ENCODE measurements at places on chromosomes 2 and 18.

DNA sequence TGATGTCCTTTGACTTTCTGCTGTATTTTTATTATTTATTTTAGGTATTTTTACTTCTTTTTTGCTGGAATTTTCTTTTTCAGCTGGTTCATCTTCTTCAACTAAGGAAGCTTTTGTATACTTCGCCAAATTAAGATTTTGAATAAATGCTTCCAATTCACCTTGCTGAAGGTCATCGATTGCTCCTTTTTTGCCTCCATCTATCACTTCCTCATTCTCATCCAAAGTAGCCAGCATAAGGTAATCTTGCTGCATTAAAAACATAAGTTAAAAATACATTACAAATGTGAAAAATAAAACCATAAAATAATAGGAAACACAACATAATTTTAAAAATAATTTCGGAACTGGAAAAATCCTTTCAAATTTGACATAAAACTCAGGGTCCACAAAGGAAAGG, 2.6 kb downstream of the CEBPZ start:
- no peak for DNase-seq

DNA sequence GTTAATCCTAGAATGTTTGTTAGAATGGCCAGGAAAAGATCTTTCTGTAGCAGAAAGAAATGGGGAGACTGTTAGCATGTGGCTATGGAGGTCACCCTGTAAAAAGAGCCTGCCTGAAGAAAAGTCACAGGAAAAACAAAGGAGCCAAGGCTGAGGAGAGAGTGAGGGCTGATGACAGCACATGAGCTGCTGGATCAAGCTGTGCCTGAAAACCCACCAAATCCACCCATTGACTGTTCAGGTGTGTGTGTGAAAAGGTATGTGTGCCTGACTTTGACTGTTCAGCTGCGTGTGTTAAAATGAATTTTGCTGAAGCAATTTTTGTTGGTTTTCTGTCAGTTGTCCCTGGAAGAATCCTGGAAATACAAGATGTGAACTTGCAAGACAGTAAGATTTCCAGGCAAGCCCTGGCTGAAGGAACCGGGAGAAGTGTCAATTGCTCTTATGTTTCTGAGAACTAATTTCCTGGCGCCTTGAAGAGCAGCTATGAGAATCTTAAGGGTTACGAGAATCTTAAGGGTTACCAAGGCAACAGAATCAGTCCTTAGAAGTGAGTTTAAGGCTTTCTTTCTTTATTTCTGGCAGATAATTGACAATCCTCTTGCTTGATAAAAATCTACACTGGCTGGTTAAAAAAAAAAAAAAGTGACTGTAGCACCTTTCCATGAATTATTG, 73.0 kb upstream of the LGALSL start:
- DNase-seq = no peak

GRCh38 chr18:21163647-21164547, 52.3 kb upstream of the ROCK1 start:
- DNase-seq = no peak

GRCh38 chr2:127897531-127898211, 11.9 kb upstream of the AMMECR1L start:
- no peak for DNase-seq

GRCh38 chr2:15965564-15966019, 25.2 kb downstream of the MYCN start:
- peak; percentile 45 for DNase-seq

GRCh38 chr2:62270728-62271127, 74.8 kb downstream of the B3GNT2 start:
- DNase-seq = no peak

GRCh38 chr2:100852999-100853908, 33.3 kb downstream of the NPAS2 start:
- DNase-seq = no peak

DNA sequence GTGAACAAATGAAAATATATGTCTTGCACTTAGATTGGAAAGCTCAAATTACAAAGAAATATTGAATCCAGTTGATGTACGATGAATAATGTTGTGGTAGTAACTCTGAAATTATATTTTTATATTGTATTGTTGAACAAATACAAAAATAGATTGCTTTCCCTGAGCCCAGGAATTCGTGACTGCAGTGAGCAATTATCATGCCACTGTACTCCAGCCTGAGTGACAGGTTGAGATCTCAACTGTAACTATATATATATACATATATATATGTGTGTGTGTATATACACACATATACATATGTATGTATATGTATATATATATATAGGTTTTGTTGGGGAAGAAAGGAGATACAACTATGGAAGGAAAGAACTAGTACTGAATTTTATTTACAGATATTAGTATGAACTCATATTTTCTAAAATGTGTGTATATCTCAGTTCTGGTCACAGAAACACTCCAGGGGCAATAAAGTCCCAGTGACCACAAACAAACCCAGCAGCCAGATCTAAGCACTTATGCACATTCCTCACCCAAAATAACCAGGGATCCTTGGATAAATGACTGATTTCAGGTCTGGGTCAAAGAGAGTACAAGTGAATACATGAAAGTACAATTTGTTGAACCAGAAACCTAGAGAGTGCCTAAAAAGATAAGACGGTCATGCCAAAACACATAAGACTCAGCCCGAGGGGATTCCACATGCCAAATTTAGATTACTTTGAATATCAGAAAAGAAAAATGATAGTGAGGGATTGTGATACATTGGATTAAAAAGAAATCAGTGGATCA, 146.3 kb downstream of the TMX3 start:
- DNase-seq = no peak

DNA sequence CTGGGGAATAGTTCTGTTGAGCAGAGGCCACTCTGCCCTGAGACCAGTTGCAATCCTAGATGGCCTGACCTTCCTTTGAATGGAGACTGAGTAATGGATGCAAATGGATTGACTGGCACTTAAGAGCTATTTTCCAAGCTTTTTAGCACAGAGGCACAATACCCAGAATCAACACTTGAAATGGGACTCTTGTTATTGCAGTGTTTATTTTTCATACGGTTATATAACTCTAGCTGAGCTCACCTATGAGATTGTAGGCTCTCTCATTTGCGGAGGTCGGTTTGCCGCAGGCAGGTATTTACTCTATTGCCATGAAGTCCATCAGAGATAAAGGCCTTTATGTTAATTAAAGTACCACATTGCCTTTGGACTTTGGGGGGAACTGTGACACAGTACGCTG, 422.3 kb upstream of the CELF4 start:
- DNase-seq = no peak

DNA sequence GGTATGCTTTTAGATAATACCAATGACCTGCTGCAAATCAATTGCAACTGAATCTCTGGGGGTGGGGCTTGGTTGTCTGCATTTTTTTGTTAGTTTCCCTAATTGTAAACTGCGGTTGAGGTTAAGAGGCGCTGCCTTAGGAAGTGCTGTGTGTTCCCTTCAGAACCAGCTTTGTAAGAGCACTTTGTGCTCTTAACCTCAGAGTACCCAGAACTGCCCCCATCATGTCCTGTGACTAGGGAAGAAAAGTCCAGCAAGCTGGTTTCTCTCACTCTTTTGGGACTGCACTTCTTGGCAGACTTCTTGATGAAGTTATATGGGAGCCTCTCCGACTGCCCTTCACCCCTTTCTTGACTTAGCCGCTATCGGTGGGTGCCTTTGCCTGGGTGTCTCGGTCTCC, 245.5 kb upstream of the CXCR4 start:
- DNase-seq = no peak

DNA sequence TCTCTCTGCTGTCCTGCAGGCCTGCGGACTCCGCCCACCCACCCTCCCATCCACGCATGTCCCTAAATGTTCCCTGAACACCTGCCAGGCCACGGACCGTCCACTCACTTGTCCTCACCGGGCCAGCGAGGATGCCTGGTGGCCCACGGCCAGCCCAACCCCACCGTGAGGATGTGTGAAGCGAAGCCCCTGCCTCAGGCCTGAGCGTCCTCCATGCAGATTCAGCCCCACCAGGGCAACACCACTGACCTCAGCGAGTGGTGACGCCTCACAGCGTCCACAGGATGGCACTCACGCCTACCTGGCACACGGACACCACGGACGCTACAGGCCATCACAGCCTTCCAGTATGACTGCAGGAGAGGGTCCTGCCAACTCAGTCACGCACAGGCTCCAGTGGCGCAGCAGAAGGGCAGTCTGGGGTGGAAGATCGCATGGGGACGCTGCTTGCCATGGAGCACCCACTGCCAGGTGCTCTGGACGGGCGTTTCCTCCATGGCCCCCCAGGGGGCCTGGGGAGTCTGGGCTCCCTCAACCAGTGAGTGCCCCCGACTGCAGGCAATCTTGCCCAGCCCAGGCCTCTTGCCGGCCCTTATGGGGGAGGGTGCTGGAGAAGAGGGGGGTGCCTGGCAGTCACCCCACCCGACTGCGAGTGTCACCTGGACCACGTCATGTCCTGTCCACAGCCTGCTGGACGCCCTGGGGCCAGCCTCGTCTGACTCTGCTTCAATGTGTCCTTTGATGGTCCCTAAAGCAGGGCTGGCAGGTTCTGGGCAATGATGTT, 25.4 kb downstream of the HDAC4 start:
- no peak for DNase-seq

GRCh38 chr2:237182422-237183123, 96.9 kb downstream of the COPS8 start:
- no peak for DNase-seq

GRCh38 chr2:32663864-32664263, 36.0 kb downstream of the TTC27 start:
- no peak for DNase-seq

DNA sequence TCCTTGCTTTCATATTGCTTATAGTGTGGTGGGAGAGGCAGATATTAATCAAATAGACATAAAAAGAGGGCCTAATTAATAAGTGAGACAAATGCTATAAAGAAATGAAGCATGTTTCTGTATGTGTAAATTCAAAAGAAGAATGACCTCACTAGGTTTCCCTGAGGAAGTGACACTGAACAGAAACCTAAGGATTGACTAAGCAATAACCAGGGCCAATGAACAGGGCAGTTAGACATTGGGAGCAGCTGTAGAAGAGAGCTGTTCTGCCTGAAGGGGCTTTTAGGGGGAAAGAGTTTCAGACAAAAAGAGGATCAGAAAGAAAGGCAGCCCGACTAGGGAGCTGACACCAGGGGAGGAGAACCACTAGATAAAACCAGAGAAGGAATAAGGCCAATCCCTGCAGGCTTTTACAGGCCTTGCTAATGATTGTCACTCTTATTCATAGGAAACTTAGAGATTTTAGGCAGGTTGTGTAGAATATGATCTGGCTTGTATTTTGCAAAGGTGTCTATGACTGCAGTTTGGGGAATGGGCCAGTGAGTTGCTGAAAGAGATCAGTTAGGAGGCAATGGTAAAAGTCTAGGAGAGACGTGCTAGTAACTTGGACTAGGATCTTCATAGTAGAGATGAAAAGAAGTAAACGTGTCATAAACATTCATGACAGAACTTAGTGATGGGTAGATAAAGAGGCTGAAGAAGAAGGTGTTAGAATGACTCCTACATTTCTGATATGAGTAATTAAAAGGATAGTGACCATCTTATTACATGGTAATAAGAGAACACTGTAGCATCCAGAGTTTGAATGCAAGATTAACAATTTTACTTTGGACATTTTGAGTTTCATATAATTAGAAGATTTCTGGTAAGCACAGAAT, 26.8 kb upstream of the NABP1 start:
- no peak for DNase-seq

DNA sequence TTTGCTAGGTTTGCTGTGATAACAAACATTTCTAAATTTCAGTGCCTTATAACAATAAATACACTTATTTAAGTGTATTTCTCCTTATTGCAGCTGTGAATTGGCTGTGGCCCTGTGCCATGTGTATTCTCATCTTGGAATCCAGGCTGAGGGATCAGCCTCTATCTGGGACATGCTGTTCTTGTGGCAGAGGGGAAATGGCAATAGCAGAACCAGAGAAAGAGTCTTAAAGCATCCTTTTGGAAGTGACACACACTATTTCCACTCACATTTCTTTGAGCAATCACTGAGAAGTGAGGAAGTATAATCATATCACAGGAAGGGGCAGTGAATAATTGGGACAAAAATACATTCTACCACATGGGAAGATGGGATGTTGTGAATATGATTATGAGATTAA, 66.2 kb upstream of the PROKR1 start:
- DNase-seq = no peak

DNA sequence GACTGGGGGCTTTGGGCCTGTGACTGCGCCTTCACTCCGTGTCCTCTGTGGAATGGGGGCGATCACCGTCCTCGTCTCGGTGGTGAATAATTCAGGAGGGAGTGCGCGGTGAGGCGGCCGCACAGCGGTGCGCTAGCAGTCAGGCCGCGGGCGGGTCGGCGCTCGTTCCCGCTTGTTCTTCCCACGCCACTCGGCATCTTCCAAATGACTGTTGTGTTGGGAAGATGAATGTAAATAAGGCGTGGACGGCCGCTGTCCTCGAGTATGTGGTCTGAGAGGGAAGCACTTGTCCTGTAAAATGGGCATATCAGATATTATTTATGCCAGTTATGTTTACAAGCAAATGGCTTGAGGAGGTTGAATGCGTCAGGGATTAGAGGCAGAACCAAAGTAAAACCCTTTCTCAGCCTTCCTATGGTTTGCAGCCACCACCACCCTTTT, 608 bp upstream of the VPS4B start:
- DNase-seq = no peak

GRCh38 chr2:8996006-8996405, 7.5 kb downstream of the MBOAT2 start:
- no peak for DNase-seq

- DNase-seq = no peak
Measured at GRCh38 chr2:45477546-45477945, 133.5 kb downstream of the SRBD1 start.

DNA sequence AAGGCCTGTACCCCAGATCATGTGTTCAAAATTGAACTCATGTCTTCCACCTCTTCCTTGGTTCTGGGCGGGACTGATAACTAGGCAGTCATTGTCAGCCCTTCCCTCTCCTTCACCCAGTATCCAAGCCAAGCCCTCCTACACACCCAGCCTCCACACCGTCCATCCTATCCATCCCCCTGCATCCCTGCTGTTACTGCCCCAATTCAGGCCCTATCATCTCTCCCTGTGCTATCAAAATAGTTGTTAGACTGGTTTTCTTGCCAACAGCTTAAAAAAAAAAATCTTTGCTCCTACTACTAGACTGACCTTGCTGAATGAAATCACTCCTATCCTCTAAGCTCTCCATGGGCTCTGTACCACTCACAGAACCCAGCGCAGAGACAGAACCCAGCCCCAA, 32.8 kb downstream of the TGFA start:
- no peak for DNase-seq

DNA sequence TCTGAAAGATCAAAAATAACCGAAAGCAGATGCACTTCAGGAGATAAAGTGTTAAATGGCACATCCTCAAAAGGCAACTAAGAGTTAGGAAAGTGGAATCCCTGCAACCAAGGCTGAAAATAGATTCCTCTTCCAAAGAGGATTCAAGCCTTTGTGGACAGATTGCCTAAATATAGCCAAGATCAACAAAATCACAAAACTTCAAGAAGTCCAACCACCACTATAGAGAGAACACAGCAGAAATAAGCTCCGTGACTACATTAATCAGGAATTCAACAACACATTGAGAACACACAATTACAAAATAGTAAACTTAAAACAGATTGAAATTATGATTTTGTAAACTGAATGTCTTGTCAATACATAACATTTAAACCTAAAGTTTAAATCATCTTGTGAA, 165.7 kb downstream of the LNPK start:
- DNase-seq = no peak

All from activated naive CD4-positive, alpha-beta T cell treated with Interleukin-2 at 50 U/mL for 16 hours (primary cell).